Anterior cingulate cortex (tissue), 58 donors: ENCODE measurements at places on chromosomes 1 and 21.

DNA sequence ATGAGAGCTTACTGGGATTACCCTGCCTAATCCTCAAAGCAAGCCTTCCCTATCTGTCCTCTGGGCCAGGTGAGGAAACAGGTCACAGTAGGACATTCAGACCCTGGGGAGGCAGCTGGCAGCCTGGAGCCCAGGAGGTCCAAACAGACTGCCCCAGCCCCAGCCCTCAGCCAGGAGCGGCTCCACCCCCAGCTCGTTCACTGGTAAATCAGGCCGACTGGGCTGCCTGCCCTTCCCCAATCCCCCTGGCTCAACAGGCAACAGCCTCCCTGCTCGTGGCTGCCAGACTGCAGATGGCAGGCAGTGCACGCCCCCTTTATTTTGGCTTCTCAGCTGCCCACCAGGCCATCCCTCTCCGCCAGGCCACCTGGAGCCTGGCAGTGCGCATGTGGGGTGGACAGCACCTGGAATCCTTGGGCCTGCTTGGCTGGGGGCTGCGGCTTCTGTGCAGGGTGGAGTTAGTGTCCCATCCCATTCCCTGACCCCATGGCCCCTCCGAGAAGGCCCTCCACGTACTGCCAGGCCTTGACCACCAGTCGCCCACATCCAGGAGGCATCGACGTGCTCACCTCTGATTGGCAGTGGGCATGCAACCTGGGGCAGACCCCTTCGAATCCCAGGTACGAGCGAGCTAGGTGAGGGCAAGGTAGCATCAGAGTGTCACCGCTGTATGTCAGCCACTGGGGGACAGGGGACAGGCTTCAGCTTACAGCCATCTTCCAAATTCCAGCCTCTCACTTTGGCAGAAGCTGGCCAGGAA is 11.2 kb upstream of the ZNF670 start:
- DNase-seq, result no peak

DNA sequence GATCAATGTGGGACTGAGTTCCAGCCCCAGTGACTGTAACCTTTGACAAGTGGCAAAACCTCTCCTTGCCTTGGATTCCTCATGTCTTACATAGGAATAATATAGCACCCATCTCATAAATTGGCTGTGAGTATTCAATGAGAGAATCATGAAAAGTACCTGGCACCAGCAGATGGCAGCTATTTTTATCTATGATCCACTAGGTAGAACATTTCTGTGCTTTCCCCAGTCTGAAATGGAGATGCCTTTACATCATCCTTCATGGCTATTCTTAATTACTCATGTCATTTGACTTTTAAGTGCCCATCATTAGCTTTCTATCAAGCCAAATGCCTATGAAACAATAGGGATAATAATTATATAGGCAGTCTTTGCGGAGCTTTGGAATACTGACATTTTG is 130.1 kb downstream of the TGFB2 start:
- DNase-seq, result no peak

DNA sequence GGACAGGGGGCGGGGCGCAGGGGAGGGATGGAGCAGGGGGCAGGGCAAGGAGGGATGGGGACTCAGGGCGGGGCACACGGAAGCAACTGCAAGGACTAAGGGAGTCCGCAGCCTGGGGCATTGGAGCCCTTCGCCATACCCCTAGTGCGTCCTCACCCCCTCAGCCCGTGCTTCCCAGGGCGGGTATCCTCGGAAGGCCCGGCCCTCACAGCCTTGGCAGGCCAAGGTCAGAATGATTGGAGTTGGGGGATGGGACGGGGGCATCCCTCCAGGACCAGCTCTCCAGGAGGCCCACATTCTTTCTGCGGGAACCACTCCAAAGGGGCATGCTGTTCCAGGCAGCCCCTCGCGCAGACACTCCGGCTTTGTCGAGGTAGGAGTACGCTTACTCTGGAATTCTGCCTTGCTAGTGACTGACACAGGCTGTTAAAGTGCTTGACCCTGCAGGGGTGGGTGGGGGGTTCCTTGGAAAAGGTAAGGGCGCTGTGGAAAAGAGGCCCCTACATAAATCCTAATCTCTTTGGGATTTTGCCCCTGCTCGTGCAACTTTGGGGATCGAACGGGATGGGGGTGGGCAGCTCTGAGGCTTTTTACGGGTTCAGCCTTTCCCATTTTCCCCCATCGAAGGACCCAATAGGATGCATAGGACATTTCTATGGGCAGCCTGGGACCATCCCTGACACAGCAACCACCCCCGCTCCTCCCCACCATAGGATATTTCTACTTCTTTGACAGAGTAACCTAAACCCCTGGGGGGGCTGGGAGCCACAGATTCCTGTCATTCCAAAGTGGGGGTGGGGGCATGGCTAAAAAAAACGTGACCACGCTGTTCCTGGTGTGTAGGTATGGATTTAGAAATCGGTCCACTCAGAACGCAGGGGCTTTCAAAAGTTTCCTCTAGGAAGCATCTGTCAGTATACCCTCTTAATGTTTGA is 738 bp upstream of the TRIM11 start:
- no peak for DNase-seq

DNA sequence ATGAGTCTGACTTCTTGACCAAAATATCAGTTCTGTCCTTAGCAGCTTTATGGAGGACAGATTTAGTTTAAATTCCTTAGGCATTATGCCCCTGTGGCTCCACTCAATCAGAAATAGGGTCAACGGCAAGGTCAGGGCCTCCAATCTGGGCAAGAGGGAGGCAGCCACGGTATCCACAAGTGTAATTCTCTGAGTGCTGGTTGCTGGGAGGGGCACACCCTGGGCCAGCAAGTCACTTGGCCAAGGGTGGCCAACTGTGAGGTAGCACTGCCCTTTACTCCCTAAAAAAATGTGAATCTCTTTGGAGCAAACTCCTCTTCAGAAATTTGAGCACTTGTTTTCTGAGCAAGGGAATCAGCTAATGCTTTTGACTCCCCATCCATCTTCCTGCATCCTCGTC is 12.8 kb downstream of the SPATA46 start:
- DNase-seq, result no peak

- DNase-seq, result no peak
Observed at GRCh38 chr21:44795342-44795741, 6.3 kb downstream of the UBE2G2 start.

GRCh38 chr1:25643929-25644328 is 27.3 kb downstream of the MAN1C1 start:
- DNase-seq, result no peak

DNA sequence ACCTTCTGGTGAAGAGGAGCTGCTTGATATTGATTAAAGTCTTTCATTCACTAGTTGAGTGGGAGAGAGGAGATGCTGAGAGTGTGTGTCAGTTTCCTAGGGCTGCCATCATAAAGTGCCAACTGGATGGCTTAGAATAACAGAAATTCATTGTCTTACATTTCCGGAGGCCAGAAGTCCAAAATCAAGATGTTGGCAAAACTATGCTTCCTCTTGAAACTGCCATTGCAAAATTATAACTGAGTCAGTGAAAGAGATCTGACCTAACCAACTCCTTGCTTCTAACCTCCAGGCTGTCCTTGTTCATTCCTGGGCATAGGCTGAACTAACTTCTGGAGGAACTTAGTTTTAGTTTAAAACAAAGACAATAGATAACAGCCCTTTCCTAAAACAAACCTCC is 47.1 kb downstream of the PTGS2 start:
- DNase-seq, result no peak

- no peak for DNase-seq
Observed at GRCh38 chr1:24294716-24295371, 24.3 kb upstream of the GRHL3 start.

DNA sequence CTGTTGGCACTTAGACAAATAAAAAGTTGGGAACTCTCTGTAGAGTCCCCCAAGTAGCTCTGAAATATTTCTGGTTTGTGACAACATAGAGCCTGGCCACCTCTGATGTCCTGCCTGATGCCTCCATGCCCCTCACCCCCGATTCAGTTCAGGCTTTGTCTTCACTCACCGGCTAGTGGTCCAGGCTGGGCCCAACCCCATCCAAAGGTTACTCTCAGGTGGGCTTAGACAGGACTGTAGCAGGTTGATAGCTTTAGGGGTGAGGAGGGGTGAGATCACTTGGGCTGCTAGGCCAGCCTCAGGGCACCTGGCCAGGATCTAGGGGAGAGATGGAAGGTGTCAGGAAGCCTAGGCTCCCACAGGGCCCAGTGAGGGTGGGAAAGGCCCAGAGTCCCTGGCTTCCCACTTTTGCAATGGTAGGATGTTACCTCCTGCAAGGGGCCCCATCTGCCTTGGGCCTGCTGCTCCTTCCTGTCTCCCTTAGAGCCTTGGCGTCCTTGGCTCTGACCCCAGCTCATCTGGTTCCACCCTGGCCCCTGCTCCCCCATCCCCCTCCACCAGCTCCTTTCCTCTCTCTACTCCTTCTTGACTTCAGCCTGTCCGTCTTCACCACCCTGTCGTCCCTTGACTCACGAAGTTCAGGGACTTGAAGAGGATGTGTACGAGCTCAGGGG is 6.7 kb downstream of the EPS8L3 start:
- no peak for DNase-seq

- DNase-seq, result no peak
Observed at GRCh38 chr1:115719285-115719684, 49.2 kb downstream of the CASQ2 start.

GRCh38 chr1:63774617-63775417 is 1.0 kb downstream of the ROR1 start:
- DNase-seq, result no peak

GRCh38 chr1:183094351-183094750 is 71.1 kb downstream of the LAMC1 start:
- DNase-seq, result no peak

GRCh38 chr1:17355898-17356297 is 16.1 kb upstream of the PADI6 start:
- DNase-seq, result no peak

GRCh38 chr21:46347203-46347550 is 23.2 kb downstream of the PCNT start:
- DNase-seq, result no peak

GRCh38 chr1:211328866-211329475 is 2.3 kb downstream of the TRAF5 start:
- no peak for DNase-seq

- DNase-seq, result no peak
Observed at GRCh38 chr1:51489472-51489871, 29.6 kb downstream of the EPS15 start.

DNA sequence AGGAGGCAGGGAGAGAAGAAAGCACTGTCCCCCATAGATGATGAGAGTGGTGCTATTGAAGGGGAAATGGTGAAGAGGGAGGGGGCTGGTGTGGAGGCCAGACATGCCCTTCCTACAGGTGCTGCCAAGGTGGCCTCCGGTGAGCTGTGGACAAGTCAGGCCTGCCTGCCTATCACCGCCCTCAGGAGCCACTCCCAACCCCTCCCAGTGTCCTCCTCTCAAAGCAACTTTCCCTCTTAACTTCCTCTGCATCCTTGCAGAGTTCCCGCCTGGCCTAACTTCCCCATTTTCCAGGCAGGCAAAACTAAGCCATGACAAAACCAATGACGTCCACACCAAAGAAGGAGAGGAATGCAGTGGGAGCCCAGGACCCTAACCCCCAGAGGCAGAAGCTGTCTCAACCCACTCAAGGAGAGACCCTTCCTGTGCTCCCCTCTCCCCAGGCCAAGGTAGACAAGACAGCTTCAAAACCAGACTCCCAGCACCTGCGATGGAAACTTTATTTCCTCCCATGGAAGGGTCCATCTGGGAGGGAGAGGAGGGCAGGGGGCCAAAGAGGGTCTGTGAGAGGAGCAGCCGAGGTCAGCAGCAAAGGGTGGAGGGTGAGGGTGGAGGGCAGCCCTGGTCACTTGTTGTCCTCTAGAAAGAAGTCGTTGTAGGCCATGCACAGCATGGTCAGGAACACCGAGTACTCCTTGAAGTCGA is 1.0 kb upstream of the S100A6 start:
- DNase-seq, result no peak

DNA sequence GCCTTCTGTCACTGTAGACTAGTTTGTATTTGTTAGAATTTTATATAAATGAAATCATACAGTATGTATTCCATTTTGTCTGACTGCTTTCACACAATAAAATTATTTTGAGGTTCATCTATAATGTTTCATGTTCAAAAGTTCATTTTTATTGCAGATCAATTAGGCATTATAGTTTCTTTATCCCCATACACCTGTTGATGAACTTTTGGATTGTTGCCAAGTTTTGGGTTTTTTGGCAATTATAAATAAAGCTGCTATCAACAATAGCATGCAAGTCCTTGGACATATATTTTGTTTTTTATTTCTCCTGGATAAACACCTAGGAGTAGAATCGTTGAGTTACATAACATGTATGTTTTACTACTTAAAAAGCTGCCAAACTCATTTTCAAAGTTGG is 47.1 kb upstream of the FAM3B start:
- DNase-seq, result no peak
